Stimulated activated CD4-positive, alpha-beta T cell treated with anti-CD3 and anti-CD28 coated beads, Interleukin-2, amount 100 ng/mL, for 48 hours (primary cell): ENCODE measurements at places on chromosomes 4 and X.

GRCh38 chr4:142128529-142128928 lies 492.1 kb downstream of the IL15 start:
- no peak for DNase-seq

GRCh38 chr4:6892909-6893202 lies 16.8 kb upstream of the TBC1D14 start:
- DNase-seq: no peak

GRCh38 chr4:88244816-88245579 lies 39.4 kb downstream of the PPM1K start:
- DNase-seq: no peak

DNA sequence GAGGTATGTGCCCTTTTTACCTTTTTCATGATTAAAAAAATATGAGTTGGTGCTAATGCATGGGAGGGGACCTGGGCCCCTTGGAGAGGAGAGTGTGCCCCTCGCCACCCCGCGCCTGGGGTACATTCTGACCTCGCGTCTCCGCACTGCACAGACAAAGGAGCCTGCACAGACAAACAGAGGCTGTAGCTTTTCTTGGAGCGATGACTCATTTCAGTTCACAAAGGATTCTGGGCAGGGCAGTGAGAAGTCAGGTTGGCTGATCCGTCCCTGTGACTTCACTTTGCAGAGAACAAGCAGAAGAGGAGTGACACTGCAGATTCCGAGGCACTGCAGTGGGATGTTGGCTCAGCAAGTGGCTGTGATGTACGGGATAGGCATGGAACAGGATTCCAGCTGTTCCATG lies 82.9 kb downstream of the STOX2 start:
- DNase-seq: no peak

DNA sequence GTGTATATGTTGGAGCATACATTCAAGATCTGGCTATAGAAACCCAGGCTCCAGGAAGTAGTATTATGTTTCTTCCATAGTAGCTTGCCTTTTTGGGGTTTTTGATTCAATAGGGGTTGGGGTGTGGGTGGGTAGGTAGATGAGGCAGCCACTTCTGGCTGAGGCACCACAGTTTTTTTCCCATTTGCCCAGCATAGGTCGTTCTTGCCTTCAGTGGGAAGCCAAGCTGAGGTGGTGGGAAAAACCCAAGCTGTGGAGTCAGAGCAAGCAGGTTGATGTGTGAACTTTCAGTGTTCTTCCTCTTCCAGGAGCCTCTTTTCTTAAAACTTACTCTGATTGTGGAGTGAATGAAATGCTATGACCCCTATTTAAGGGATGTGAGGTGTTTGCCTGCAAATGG lies 67.0 kb upstream of the RPS6KA3 start:
- no peak for DNase-seq

DNA sequence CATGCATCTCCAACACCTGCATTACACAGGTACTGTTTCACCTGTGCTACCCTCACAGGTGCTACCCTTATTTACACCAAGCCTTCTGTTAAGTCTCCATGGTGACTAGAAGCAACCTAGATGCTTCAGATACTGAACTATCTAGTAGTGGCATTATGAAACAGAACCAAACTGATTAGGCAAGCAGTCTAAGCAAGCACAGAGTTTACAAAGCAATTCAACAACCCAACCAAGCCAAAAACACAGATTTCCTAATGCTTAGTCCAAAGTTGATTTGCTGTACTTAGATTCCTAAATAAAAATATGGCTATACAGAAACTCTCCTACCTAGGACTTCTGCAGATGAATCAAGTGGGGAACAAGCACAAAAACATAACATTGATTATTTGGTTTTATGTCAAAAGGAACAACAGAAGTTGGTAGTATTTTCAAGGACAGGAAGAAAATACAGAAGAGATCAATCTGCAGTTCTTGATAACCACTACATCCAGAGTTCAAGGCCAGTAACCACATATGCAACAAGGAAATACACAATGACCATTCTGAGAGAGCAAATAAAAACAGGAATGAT lies 3.2 kb downstream of the TAPT1 start:
- no peak for DNase-seq

GRCh38 chr4:38330321-38330720 lies 333.7 kb upstream of the KLF3 start:
- no peak for DNase-seq

GRCh38 chr4:145299380-145300076 lies 119.1 kb upstream of the OTUD4 start:
- peak; percentile 71 for DNase-seq

GRCh38 chr4:148442832-148443511 lies 758 bp upstream of the NR3C2 start:
- no peak for DNase-seq

GRCh38 chr4:98673288-98673644 lies 14.9 kb upstream of the TSPAN5 start:
- DNase-seq: no peak

GRCh38 chr4:155616117-155616516 lies 50.5 kb upstream of the GUCY1A1 start:
- DNase-seq: no peak

DNA sequence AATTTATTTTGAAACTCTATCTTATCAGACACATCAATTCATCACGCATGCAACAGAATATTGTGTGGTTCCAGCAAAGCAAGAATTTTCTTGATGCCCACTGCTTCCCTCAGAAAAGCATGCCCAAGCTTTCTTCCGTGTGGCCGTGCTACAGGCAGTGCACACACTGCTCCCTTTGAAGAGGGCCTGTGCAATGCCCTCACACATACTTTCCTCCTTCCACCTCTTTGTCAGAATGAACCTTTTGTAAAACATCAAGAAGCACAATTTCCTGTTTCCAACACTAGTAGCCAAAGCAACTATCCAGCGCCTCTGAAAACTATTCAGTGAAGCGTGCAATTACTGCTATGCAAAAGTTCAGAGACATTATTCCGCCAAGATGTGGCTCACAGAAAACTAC lies 201.7 kb downstream of the NLGN4X start:
- DNase-seq: no peak

DNA sequence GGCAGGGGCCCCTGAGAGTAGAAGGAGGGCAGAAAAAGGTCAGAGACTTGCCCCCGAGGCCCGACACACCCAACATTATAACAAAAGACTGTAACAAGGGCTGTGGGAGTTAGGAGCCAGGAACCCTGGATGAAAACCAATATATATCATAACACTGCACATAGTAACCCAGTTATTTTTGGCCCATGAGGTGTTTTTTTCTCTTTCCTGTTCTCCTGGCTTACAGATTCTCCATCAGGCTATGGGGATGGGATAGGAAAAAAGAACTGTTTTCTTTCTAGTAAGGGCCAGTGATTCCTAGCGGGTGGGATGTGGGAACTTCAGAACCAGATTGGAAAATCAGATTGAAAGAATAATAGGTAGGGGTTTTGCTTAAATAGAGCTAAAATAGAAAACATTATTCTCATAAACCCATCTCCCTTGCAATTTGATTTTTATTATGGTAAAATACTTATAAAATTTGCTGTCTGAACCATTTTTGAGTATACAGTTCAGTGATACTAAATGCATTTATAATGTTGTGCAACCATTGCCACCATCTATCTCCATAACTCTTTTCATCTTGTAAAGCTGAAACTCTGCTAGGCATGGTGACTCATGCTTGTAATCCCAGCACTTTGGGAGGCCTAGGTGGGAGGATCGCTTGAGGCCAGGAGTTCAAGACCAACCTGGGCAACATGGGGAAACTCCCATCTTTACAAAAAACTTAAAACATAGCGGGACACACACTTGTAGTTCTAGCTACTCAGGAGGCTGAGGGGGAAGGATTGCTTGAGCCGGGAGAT lies 33.5 kb downstream of the SNX25 start:
- DNase-seq: no peak

DNA sequence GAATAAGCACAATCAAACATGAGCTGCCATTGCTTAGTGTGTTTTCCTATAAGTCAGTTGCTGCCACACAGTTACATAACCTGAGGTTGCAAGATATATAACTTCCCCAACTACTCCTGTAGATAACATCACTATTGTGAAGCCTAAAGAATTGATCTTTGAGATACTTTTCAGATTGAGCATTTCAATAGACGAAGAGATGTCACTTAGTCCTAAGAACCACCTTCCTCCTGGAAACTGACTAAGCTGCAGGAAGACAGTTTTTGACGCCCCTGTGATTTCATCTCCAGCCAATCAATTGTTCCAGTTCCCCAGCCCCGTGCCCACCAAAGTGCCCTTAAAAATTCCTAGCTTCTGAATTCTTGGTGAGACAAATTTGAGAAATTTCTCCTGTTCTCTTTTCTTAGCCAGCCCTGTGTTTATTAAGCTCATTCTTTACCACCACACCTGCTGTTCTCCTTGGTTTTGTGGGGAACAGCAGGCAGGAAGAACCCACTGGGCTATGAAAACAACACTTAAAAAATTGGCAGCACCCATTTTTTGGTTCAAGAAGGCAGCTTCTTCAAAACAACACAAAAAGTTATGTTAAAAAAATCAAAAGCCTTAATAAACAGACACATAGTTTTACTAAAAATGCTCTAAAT lies 317.1 kb upstream of the PABPC4L start:
- DNase-seq: no peak

GRCh38 chrX:71292669-71293365 lies 8.7 kb upstream of the ITGB1BP2 start:
- DNase-seq: no peak

- DNase-seq: peak; percentile 32
These were observed 176.2 kb upstream of the CXorf66 start for GRCh38 chrX:140141444-140142029.

GRCh38 chr4:2150076-2150475 lies 90.9 kb downstream of the NAT8L start:
- no peak for DNase-seq

DNA sequence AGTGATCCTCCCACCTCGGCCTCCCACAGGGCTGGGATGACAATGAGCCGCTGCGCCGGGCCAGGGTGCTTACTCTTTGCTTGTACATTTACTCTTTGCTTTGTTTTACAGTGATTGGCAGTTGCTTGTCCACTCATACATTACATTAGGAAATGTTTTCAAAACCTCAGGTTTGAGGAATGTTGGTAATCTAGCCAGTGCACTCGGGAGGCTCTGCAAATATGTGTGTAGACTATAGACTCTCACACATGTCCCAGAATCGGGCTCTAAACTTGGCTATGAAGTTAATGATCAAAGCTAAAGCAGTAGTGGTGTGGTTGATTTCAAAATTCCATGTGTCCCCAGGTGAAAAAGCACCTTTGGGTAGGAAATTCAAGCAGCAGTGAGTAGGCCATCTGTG lies 20.5 kb downstream of the TRMT44 start:
- no peak for DNase-seq

- no peak for DNase-seq
These were observed 13.6 kb downstream of the RGS12 start for GRCh38 chr4:3306450-3306849.

GRCh38 chrX:148984238-148984637 lies 483.8 kb downstream of the AFF2 start:
- no peak for DNase-seq

GRCh38 chr4:104989371-104989770 lies 157.3 kb upstream of the TET2 start:
- DNase-seq: no peak

DNA sequence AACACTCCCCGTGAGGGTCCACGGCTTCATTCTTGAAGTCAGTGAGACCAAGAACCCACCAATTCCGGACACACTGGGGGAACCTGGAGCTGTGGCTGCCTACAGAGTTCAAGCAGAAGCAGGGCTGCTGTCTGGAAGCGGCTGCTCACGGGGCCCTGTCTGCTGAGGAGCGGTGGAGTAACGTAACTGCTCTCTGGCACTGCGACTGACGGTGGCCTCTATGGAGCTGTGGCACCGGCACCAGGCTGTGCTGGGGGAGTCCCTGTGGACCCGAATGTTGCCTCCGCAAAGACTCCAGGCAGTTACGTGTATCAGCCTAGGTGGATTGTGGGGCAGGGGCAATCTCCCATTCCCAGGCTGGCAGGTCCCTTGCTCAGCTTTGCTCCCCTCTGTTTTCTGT lies 703.3 kb upstream of the FRG1 start:
- no peak for DNase-seq

DNA sequence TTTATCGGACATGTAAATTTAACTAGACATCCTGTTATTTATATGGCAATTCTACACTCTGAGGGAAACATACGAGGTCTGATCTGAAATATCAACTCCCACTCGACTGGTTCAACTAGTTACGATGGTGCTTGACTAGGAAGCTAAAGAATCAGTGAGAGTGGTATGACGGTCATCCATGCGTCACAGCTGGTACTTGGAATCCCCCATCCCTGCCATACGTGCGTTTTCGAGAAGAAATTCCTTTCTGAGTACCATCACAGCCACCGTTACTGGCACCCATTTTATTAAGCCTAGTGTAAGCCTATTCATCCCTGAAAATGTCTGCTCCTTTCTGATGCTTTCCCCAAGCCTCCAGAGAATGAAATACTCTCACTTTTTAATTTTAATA lies 695 bp upstream of the PIGA start:
- peak; percentile 7 for DNase-seq

GRCh38 chrX:13430136-13430827 lies 110.4 kb upstream of the ATXN3L start:
- no peak for DNase-seq

GRCh38 chr4:86927843-86928395 lies 6.9 kb upstream of the AFF1 start:
- no peak for DNase-seq

DNA sequence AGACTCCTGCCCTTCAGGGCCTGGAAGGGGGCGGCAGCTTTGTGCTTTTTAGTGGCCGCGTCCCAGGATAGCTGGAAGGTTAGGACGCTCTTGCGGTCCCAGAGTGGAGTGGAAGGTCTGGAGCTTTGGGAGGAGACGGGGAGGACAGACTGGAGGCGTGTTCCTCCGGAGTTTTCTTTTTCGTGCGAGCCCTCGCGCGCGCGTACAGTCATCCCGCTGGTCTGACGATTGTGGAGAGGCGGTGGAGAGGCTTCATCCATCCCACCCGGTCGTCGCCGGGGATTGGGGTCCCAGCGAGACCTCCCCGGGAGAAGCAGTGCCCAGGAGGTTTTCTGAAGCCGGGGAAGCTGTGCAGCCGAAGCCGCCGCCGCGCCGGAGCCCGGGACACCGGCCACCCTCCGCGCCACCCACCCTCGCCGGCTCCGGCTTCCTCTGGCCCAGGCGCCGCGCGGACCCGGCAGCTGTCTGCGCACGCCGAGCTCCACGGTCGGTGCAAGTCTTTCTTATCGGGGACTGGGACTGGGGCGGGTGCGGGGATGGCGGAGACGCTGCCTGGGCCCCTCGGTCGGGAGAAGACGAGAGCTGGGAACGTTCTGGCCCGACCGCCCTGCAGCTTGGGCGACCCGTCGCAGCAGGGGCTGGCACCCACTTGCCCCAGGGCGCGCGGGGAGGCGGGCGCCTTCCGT lies at the start of gene EDNRA:
EDNRA (plus strand) TSS at position 207 of the 686 bp plus-strand sequence. CDS start 4,585 bp downstream, outside the sequence.
- DNase-seq: no peak
